ENCODE measurements at places on chromosomes 12 and 14. TPM values are rescaled to one million over a fixed set of nuclear protein-coding genes. Genes with fewer than 3 reads are reported as not detected.

GRCh38 chr14:82403987-82404386 is 870.3 kb upstream of the SEL1L start:
- DNase-seq = no peak

GRCh38 chr12:2759733-2760132 is 35.0 kb upstream of the FKBP4 start:
- no peak for DNase-seq

PGF gene
- polyA plus RNA-seq = 43.2 TPM

GRCh38 chr14:78143489-78144145 is 26.6 kb upstream of the NRXN3 start:
- no peak for DNase-seq

GRCh38 chr12:6450091-6450868 is 1.6 kb upstream of the TAPBPL start:
- no peak for DNase-seq
